CD4-positive, alpha-beta T cell treated with Interleukin-17A for 1 hour (primary cell): ENCODE measurements at places on chromosomes 4 and X.
A peak's percentile ranks its signal among the peaks of the same experiment; 100 is the strongest.

- no peak for DNase-seq
Measured at GRCh38 chr4:123250843-123251242, 145.8 kb upstream of the SPRY1 start.

- no peak for DNase-seq
Measured at GRCh38 chr4:98374643-98375042, 113.5 kb downstream of the RAP1GDS1 start.

DNA sequence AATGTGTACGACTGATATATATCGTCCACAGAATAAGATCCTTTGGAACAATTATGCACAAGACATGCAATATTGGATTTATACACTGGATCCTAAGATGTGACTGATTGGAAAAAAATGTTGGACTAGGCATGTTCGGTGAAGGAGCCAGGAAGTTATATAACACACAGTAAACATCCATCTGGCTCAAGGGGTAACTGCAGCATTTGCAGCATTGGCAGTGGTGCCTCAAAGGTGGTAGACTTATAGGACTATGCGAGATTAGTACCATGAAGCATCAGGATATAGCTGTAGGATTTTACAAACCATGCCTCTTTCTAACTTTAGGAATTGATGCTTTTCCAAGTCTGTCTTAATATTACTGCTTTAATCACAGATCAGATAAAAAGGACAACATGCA lies 34.3 kb downstream of the MSX1 start:
- no peak for DNase-seq

DNA sequence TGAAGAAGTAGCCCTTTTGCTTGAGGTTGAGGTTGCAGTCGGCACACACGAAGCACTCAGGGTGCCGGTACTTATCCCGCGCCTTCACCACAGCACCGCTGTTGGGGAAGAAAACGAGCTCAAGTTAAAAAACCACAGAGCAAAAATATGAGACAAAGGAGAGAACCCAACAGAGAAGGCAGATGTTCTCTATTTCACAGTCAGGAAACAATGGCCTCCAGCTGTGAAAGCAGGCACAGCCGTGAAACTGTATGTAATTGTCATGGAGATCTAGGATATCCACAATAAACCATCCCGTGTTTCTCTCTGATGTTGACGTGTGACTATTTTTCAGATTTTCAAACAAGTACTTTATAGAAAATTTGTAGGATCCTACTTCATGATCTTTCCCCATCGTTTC lies 30.9 kb upstream of the CCDC110 start:
- no peak for DNase-seq

- DNase-seq: no peak
Measured at GRCh38 chrX:105527759-105528158, 294.6 kb upstream of the NRK start.

- DNase-seq: no peak
Measured at GRCh38 chrX:45006002-45006800, 133.2 kb downstream of the KDM6A start.

DNA sequence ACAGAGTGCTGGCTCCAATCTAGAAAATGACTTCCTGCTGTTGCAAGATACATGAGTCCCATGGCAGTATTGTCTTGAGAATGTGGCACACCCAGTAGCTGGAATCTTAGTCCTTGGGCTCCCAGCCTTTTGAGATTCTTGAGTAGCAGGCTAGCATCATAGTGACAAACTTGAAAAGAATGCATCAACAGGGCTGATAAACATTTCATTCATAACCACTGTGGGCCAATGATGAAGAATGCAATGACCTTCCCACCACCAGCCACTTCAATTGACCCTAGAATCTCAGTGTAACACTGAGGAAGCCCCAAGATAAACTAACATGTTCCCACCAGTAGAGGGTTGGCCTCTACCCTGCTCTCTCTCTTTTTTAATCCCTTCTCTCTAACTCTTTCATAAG lies 329.3 kb downstream of the GBA3 start:
- no peak for DNase-seq

DNA sequence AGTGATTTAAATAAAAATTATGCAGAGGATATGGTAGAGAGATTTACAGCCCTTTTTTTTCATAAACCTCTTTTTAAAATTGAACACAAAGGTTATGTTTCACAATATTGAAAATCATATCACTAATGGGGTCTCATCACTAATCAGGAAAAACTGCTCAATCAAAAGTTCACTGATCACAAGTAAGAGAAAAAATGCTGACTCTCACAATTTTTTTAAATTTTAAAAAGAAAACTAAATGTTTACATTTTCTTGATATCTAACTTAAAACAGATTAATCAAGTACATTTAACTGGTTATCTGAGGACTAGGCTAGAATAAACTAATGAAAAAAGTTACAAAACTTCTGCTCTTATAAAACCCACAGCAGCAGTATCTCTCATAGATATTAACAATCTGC lies 8.5 kb downstream of the LAMTOR3 start:
- no peak for DNase-seq

DNA sequence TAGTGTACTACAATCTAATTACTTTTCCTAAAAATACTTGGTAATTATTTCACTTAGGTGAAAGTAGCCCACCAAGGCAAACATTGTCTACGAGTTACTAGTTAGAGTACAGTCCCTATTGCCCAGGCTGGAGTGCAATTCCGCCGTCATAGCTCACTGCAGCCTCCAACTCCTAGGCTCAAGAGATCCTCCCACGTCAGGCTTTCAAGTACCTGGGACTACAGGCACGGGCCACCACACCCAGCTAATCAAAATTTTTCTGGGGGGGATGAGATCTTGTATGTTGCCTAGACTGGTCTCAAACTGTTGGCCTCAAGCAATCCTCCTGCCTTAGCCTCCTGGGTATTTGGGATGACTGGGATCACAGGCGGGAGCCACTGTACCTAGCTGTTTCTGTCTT lies 21.9 kb downstream of the FAM193A start:
- DNase-seq: no peak

DNA sequence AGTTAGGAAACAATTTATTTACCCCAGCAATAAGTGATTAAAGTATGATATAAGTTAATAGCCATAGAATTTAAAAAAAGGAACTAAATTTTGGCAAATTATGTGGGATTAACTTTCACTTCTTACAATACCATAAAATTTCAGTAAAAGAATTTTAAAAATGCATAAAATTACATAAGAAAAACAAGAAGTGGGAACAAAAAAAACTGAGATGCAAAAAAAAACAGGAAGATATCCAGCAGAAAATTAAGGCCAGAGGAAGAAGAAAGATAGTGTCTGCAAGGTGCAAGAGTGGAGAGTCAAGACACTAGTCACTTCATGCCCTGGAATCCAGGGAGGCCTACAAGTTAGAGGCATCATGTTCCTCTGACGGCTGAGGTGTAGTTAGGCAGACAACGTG lies 184.2 kb downstream of the GASK1B start:
- DNase-seq: no peak

- DNase-seq: peak; percentile 62
Measured at GRCh38 chrX:106481341-106481740, 130.4 kb upstream of the RADX start.

GRCh38 chrX:134184936-134185335 lies 52.0 kb upstream of the CCDC160 start:
- DNase-seq: no peak

DNA sequence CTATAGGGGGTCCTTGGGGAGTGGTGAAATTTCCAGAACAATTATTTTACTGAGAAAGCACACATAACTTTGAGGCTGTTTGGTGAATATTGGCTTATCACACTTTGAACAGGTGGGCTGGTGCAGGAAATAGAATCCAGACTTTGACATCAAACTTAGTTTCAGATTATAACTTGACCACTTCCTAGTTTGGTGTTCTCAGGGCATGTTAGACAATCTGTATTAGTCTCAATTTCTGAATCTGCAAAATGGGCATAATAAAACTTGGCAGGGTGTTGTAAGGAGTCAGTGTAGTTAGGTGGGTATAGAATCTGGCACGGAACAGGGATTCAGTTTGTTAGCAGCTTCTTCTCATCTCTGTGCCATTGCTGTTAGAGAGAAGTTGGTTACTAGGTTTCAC lies 43.3 kb upstream of the MBNL3 start:
- DNase-seq: no peak

GRCh38 chrX:47831788-47832187 lies 4.9 kb upstream of the ZNF81 start:
- peak; percentile 66 for DNase-seq

GRCh38 chrX:49656533-49656932 lies 39.3 kb downstream of the PAGE1 start:
- no peak for DNase-seq

DNA sequence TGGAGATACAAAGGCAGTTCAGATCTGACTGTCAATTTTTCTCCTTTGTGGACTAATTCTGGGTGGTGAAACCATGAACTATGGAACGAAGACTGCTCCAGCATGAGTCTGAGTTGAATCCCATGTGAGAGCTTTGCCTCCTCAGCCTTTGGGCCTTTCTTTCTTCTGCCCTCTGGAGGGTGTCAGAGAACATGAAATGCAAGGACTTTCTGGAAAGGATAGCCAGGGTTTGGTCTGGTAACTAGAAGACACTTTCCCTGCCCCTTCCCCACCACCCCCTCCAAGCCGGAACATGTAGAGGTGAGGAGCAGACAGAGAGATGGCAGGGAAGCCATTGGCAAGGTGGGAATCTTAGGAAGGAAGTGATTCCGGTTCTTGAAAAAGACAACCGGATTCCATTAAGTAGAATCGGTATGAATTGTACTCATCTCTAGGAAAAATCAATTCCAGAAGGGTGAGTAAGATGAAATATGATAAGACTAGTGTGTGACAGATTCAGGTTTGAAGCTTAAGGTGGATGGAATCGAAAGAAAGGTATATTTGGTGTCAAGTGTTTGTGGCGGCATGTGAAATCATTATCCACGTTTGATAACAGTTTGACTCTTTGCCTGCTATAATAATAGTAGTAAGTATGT lies 19.0 kb downstream of the FHL1 start:
- no peak for DNase-seq

DNA sequence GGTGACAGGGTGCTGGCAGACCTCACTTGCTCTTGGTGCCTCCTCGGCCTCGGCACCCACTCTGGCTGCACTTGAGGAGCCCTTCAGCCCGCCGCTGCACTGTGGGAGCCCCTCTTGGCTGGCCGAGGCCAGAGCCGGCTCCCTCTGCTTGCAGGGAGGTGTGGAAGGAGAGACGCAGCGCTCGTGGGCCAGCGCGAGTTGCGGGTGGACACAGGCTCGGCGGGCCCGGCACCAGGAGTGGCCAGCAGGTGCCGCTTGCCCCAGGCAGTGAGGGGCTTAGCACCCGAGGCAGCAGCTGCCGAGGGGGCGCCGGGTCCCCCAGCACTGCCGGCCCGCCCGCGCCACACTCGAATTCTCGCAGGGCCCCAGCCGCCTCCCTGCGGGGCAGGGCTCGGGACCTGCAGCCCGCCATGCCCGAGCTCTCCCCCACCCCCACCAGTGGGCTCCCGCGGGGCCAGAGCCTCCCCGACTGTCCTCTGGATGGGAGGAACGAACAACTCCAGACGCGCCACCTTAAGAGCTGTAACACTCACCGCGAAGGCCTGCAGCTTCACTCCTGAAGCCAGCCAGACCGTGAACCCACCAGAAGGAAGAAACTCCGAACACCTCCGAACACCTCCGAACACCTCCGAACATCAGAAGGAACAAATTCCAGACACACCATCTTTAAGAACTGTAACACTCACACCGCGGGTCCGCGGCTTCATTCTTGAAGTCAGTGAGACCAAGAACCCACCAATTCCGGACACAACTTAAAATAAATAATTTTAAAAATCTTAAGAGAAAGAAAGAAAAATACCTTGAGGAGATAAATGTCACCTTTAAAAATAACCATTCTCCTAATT lies 311.1 kb upstream of the SLC7A11 start:
- DNase-seq: no peak

- no peak for DNase-seq
Measured at GRCh38 chr4:162347842-162348213, 184.0 kb upstream of the FSTL5 start.

DNA sequence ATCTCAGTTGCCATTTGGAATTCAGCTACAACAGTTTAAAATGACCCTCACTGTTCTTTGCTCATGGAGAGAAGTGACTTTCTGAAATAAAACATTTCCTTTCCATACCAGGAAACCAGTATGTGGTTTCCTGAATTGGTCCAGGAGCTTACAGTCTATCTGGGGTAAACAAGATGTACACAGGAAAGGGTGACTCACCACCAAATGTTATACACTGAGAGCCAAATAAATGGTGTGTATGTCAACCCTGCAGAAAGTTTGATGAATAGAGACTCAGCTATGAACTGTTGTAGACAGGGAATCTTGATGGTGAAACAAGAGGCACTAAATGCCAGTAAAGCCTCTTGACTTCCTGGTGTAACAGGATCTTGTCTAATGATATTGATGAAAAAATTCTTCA lies 100.4 kb downstream of the HS6ST2 start:
- no peak for DNase-seq

GRCh38 chr4:23348789-23349498 lies 540.9 kb downstream of the PPARGC1A start:
- no peak for DNase-seq

- no peak for DNase-seq
Measured at GRCh38 chr4:178556796-178557195, 1114.6 kb upstream of the AGA start.

- DNase-seq: no peak
Measured at GRCh38 chrX:85627363-85627762, 247.9 kb upstream of the POF1B start.

GRCh38 chr4:152828122-152828521 lies 48.4 kb downstream of the ARFIP1 start:
- DNase-seq: no peak

GRCh38 chr4:180052629-180053028 lies 2190.6 kb upstream of the TENM3 start:
- no peak for DNase-seq

- DNase-seq: no peak
Measured at GRCh38 chr4:123046096-123046495, 123.7 kb upstream of the NUDT6 start.

GRCh38 chrX:86369847-86370630 lies 221.8 kb downstream of the DACH2 start:
- DNase-seq: no peak

DNA sequence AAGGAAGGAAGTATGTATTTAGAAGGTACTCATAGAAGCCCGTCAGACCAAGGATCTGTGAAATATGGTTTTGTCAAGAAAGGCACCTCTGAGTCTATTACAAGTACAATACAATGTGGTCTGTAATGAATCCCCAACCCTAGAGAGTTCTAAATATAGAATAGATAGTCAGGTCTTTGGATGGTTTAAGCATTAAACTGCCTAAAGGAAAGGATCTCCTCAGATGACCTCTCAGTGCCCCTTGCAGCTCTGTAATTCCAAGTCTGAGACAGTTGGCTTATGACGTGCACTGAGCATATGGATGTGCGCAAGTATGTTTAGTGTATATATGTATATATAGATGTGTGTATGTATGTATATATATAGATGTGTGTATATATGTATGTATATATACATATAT lies 62.0 kb downstream of the CCSER1 start:
- DNase-seq: no peak

- DNase-seq: no peak
Measured at GRCh38 chr4:124593494-124593893, 119.0 kb downstream of the ANKRD50 start.

- no peak for DNase-seq
Measured at GRCh38 chr4:3297066-3297859, 4.4 kb downstream of the RGS12 start.
